ENCODE measurements at places on chromosomes 6 and 20.

GRCh38 chr6:80638213-80639055 is 532.0 kb downstream of the BCKDHB start:
- DNase-seq, result no peak

GRCh38 chr20:62487561-62488354 is 12.0 kb upstream of the GATA5 start:
- DNase-seq, result no peak

GRCh38 chr6:150058231-150058792 is 10.6 kb downstream of the ULBP3 start:
- DNase-seq, result no peak

GRCh38 chr6:63440057-63440456 is 120.3 kb upstream of the LGSN start:
- no peak for DNase-seq

DNA sequence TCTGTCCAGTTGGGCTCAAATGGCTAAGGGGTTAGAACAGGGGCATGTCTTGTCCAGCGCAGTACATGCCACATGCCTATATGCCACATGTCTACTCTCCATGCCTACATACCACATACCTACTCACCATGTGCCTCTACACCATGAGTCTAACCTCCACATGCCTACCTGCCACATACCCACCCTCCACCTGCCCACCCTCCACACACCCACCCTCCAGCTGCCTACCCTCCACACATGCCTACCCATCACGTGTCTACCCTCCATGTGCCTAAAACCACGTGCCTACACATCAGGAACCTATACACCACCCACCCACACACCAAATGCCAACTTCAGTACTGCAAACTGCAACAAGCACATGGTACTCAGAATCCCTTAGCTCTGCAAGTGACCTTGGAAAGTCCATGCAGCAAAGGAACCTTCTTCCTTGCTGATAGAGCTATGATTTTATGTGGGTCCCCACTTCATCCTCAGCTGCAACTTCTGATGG is 113.0 kb upstream of the CST7 start:
- no peak for DNase-seq

GRCh38 chr20:60869625-60870024 is 382.4 kb upstream of the CDH4 start:
- DNase-seq, result no peak

DNA sequence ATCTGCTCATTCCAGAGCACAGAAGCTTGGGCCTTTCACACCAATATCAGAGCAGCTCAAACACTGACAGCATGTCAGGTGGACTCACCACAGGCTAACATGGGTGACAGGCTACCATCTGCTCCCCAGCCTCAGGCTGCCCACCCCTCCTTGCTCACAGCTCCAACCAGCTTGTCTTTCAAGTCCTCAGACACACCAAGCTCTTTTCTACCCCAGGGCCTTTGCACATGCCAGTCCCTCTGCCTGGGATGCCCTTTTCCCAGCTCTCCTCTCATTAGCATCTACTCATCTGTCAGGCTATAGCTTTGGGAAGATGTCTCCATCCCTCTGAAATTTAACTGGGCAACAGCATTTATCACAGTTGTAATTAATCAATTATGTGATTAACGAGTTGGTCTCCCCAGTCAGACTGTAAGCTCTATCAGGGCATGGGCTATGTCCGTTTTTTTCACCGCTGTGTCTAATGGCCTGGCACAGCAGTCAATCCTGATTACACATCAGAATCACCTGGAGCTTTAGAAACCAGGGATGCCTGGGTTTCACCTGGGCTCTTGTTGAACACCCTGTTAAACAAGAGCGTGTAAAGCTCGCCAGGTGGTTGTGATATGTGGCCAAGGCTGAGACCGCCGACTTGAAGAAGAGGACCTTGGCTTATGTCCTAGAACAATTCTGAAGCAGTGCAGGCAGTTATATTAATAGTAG is 88.9 kb upstream of the MRPS10 start:
- no peak for DNase-seq

- no peak for DNase-seq
Observed at GRCh38 chr6:29521006-29521680, 33.4 kb upstream of the MAS1L start.

- no peak for DNase-seq
Observed at GRCh38 chr6:119848696-119849095, 499.1 kb upstream of the MAN1A1 start.

DNA sequence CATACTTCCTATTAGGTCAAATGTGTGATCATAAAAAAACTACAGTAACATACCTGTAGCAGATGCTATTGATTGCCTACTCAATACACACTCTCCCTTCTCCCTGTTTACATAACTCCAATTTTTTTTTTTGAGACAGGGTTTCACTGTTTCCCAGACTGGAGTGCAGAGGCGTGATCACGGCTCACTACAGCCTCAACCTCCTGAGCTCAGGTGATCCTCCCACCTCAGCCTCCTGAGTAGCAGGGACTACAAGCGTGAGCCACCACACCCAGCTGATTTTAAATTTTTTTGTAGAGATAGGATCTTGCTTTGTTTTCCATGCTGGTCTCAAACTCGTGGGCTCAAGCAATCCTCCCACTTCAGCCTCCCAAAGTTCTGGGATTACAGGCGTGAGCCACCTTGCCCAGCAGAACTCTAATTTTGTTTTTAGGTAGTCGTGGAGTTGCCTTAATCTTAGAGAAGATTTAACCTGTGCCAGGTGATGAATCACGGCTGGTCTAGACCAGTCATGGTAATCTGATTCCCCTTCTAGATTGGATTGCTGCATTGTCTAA is 14.0 kb upstream of the KIF3B start:
- DNase-seq, result no peak

DNA sequence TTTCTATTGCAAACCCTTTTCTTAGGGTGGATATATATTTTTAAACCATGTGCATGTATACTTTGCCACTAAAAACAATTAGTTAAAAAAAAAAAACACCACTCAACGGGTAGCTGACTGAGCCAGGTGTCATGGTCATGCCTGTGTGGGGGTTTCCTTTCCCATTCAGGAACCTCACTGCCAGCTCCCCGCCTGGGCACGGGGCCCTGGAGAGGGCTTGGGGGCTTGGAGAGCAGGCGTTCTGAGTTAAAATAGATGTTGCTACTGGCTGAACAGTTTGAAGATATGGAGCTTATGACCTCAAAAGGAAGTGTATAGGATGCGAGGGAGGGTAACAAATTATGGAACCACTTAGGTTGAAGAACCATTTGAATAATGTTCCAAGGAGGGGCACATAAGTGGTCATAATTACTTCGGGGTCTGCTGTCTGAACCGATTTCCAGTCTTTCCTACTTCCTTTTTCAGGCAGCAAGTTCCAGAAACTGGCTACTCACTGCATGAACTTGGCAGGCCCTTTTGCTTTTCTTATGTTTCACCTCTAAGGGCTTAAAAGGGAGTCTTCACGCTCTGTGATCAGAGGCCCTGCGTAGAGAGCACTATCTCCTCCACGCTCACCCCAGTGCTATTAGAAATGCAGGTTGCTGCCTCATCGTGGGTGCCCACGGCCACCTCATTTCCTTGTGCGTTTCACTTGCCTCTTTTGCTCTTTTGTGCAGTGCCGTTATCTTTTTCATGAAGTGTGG is 9.9 kb downstream of the STX16 start:
- DNase-seq, result peak; percentile 8

DNA sequence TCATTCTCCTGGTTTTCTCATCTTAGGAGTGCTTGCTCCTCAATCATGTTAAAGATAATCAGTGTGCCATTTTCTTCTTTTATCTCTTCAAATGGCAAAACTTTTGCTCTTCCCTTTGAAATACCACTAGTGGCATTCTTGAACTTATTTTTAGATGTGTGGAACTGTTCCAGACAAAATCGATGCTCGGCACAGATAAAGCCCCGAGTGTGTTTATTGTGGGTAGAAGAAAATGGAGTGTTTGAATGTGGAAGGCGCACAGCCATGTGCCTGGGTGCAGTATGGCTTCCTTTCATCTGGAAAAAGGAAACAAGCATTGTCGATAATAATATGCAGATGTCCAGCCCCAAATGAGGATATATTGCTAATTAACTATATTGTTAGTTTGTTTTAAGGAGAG is 42.4 kb downstream of the ISM1 start:
- no peak for DNase-seq

DNA sequence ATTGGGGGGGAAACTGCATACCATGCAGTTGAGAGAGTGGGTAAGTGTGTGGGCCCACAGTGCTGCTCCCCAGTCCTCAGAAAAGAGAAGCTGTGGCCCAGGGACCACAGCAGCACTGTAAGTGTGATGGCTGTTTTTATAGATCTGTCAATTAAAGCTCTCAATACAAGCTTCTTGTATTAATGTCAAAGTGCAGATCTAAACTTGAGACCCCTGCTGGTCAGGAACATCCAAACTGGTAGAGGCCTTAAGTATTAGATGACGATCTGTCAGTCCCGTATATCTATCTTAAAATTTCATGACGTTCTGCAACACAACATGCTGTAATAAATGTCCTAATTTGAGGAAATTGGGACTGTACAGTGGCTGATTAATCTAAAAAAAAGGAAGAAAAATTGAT is 74.8 kb downstream of the TULP4 start:
- DNase-seq, result no peak

DNA sequence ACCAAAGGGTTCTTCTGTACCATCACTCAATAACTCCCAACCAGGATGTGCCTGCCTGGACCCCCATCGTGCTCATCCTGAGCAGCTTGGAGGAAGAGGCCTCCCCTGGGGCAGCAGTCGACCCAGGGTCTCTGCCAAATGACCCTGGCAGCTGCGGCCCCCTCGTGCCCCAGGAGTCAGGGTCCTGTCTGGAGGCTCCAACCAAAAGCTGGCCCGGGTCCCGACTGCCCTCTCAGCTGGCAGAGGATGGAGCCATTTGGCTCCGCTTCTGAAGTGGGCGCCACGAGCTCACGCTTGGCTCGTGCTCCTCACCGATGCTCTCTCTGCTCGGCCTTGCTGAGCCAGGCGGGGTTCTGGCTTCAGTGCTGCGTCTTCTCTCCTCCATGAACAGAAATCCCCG is 56.8 kb downstream of the TFAP2C start:
- DNase-seq, result no peak

DNA sequence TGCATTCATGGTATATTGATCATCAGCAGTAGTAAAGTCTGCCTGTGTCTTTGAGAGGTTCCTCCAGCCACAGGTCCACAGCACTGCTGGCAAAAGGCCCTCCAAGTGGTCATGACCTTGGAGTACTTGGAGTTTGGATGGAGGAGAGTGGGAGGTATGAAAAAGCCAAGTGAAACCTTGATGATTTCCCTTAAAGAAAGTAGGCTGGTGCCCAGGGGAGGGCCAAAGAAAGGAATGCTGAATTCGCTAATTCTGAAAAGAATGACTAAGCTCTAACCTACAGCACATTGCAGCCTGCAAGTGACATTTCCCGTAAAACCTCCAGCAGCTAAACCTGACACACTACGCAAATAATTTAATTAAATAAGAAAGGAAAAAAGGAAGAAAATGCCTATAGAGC is 223.4 kb upstream of the TAB2 start:
- DNase-seq, result no peak

- DNase-seq, result no peak
Observed at GRCh38 chr6:44471271-44471981, 83.9 kb downstream of the CDC5L start.

DNA sequence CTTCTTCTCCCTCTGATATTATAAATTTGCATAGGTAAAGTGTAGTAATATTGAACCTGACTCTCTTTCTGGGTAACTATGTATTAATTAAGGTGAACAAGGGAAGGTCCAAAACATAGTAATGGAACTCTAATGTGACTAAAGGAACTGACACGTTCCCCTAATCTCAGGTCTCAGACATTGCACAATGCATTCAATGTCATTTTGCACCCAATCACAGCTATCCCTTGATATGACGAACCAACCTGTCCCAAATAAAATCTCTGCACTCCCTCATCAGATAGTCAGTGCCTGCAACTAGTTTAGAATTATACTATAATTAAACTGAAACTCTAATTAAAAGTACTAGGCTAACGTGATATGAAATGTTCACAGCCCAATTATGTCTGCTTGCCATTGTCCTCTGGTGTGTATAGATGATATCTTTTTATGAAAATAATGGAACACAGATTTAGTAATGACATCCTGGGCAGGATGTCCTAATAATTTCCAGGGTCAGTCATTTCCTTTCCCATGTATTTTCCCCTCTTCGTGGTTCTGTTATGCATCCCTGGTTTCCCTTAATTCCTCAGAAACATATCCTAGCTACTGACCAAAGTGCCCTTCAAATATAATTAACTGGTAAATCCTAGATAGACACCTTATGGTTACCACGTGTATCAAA is 36.8 kb downstream of the PTPRK start:
- DNase-seq, result no peak

- DNase-seq, result no peak
Observed at GRCh38 chr20:37285664-37286374, 3.6 kb upstream of the MANBAL start.

- DNase-seq, result no peak
Observed at GRCh38 chr6:57104336-57104735, 14.3 kb downstream of the ZNF451 start.

- no peak for DNase-seq
Observed at GRCh38 chr6:10101551-10102252, 313.2 kb downstream of the TFAP2A start.

DNA sequence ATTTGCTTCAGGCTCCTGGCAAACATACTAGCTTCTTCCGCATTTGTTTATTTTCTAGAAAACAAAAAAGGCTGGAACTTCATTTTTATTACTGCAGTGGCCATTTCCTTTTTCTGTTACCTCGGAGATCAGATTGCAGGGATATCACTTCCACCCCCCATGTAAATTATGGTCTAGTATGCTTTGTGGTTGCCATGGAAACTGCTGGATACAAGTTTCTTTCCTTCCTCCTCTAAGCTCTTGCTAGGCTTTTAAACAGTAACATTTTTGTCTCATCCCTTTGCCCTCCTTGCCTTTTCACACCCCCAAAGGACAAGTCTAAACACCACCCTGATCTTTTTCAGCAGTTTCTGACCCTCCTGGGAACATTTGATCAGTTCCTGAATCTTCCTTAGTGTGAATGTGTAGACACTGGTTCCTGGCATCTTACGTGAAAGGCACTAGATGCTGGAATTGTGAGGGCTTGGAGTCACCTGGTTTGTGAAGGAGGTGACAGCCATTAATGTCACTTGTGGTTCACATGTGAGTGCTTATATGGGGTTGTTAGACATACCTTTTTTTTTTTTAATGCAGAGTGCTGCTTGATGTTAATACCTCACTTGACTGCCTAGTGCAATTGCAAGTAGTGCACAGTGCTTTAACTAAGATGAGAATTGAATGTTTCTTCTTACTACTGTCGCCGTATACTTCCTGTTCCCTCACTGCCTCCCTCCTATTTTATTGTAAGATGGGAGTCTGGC is 181.6 kb downstream of the JARID2 start:
- no peak for DNase-seq
